ENCODE measurements at places on chromosomes 3 and 15.

- DNase-seq, result no peak
Observed at GRCh38 chr15:64311566-64311965, 44.4 kb downstream of the CSNK1G1 start.

GRCh38 chr3:159266779-159267178 lies 464.9 kb downstream of the MFSD1 start:
- no peak for DNase-seq

DNA sequence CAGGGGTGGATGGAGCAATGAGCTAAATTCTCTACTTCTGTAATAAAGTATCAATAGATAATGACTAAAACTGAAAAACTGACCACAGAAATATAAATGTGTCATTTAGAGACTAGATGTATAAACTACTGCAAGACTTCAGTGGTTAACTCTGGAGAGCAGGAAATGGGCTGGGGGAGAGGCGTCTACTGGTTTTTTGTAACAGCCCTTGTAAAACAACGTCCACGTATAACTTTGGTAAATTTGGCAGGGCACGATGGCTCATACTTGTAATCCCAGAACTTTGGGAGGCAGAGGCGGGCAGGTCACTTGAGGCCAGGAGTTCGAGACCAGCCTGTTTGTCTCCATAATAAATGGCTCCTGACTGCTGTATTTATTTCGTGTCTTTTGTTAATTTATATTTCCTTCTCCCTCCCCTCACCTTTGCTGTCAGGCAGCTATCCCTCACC lies 12.5 kb downstream of the RAB27A start:
- DNase-seq, result no peak

DNA sequence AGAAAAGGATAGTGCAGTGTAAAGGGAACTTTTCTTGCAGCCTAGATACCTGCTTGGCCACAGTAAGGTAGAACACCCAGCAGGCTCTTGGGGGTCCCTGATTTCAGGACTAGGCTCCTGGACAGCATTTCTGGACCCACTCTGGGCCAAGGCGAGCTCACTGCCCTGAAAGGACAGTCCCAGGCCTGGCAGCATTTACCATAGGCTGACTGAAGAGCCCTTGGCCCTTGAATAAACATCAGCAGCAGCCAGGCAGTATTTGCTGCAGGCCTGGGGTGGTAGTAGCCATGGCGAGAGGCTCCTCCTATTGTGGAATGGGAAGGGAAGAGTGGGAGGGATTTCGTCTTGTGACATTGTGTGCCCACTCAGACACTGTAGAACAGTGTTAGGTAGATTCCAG lies 529.2 kb downstream of the TUSC7 start:
- DNase-seq, result no peak

DNA sequence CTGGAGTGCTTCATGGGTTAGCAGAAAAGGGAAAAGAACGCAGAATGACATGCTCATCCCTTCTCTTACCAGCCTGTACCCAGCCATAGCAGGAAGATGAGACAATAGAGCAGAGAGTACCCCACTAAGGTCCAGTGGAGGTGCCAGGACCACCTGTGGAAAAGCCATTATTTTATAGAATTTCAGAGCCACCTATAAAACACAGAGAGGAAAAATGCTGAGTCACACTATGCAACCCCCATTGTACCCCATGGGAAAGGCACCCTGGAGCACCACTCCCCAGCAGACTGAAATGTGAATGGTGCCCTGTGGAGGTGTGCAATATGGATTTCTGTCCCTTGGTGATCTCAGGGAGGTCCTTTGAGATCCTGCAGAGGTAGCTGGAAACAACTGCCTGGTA lies 97.2 kb downstream of the HES1 start:
- DNase-seq, result no peak

DNA sequence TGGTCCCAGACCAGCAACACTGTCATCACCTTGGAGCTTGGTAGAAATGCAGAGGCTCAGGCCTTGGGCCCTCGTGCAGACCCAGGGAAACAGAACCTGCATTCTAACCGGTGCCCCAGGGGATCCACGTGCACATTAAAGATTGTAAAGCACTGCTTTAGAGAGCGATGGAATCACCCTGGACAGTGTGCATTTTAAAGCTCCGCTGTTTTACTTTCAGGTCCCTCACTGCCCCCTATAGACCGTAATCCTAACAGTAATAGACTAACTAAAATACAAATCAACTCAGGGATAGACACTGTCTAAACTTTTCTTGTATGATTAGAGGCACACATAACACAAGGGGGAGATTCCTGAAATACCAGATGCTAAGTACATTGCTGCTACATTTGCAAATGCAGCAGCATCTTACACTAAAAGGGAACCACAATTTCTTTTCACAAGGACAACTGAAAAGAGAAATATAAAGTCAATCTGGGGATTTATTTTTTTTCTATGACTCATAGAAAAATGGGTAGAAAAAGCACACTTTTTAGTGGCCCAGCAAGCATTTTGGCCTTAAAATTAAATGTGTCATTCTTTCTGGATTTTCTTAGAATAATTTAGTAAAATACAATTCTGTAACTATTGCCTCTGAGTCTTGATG lies 10.5 kb upstream of the SH3GL3 start:
- DNase-seq, result no peak

DNA sequence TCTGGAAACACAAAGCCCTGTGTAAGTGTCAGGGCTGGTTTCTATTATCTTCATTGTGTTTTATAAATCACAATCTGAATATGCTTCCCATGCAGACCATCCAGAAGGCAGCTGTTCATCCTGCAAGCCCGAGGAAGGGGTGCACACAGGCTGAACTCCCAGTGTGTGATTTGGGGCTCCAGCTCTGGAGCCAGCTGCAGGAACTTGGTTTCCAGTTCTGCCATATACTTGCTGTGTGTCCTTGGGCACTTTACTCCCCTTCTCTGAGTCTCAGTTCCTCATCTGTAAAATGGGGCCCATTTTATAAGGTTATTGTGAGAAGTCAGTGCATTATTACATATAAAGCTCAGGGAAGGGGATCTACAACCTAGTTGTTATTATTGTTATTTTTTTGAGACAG lies 22.6 kb downstream of the CYP8B1 start:
- DNase-seq, result no peak

- no peak for DNase-seq
Observed at GRCh38 chr15:35724626-35725025, 178.7 kb upstream of the DPH6 start.

DNA sequence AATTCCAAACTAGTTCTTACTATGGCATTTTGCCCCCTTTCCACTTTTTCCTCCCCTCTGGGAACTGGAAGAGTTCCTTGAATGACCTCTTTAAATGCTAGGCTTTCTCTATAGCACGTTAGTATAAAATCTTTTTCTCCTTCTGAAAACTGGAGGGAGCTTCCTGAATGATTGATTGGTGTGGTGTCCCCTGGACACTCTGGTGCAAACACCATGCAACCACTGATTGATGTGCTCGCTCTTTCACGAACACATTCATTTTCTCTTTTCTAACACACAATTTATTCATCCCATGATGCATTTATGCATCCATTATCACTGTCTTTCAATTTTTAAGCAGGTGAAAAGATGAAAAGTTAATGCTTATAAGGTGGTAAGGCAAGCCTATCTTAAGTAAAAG lies 159.1 kb upstream of the NANOGP8 start:
- DNase-seq, result no peak

- DNase-seq, result no peak
Observed at GRCh38 chr3:135779590-135780235, 185.8 kb upstream of the PPP2R3A start.

DNA sequence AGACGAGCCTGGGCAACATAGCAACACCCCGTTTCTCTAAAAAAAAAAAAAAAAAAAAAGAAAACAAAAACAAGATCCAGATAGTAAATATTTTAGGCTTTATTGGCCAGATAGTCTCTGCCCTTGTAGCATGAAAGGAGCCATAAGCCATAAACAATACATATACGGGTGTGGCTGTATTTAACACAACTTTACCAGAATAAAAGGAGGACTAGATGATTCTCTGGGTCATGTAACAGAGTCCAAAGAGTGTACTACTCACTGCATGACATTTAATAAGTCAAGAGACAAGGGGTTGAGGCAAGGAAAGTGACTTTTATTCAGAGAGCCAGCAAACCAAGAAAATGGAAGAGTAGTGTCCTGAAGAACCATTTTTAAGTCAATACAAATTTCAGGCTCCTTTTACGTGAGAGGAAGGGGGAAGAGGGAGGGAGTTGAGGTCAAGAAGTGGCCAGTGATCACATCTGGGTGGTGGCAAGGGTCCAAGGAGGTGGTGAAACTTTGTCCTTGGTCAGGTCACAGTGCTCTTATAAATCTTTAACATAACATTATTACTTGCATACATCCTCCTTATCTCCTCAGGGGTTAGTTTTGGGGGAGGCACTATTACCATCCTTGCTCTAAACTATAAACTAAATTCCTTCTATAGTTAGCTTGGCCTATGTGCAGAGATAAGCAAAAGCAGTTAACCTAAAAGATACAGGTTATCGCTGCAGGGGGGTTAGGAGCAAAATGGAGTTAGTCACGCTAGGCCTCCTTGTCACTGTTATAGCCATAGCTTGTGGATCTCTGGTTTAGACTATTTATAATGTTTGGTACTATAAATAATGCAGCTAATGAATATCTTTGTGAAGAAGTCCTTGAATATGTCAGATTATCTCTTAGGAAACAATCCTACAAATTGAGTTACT lies 46.1 kb downstream of the METTL6 start:
- DNase-seq, result no peak

- no peak for DNase-seq
Observed at GRCh38 chr15:96622714-96623113, 292.2 kb downstream of the NR2F2 start.

- no peak for DNase-seq
Observed at GRCh38 chr3:37924453-37924852, 62.8 kb downstream of the CTDSPL start.

DNA sequence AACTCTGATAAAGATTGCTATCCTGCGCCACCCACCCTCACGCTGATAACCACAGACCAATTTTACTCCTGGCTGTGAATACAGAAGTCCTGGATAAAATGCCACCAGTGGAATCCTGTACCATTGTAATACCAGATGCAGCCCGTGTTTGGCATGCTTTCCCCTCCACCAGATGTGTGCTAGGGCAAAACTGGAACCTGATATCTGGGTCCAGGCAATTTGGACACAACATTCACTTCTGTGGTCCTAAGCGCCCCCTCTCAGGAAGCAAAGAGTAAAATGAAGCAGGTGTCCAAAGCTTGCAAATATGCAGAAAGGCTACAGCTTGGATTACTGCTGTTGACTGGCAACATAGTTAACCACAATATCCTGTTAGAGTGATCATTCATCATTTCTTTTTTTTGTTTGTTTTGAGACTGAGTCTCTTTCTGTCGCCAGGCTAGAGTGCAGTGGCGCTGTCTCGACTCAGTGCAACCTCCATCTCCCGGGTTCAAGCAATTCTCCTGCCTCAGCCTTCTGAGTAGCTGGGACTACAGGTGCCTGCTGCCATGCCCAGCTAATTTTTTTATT lies 32.8 kb downstream of the LOXL1 start:
- DNase-seq, result no peak

DNA sequence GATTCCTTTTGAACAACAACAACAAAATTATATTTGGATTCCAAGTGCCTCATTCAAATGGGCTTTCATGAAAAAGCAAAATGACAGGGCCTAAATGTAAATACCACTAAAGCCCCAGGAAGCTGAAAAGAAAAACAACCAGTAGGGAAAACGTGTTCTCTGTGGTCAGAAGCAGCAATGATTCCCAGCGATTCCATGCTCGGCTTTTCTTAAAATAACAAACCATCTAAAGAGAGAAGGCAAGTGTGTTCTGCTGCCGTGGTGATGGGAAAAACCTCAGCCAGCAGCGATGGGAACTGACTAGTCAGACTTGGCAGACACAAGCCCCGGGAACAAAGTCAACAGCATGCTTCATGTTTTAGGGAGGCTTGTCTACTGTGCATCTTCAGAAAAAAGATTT lies 153.6 kb downstream of the TNIK start:
- no peak for DNase-seq

DNA sequence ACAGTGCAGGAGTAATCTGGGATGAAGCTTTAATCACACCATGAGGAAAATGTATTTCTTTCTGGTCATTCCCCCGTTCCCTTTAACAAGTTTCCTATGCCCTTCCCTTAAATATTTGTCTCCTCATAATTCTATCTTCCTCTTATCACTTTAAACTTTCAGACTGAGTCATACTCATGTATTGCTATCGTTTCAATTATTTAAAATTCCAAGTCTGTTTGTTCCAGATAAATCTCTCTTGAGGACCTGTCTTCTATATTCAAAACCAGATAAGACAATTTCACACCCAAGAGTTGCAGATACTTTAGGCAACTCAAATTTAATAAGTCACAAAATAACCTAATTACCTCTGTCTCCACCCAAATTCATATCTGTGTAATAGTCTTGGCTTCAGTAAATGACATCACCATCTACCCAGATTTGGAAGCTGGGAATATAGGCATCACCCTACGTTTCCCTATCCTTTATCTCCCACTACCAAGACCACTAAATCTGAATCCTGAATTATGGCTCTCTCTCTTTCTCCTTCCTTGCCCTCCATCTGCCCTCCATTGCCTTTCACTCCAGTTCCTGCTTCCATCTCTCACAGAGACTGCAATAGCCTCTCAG lies 220.1 kb downstream of the PYDC2 start:
- DNase-seq, result no peak

DNA sequence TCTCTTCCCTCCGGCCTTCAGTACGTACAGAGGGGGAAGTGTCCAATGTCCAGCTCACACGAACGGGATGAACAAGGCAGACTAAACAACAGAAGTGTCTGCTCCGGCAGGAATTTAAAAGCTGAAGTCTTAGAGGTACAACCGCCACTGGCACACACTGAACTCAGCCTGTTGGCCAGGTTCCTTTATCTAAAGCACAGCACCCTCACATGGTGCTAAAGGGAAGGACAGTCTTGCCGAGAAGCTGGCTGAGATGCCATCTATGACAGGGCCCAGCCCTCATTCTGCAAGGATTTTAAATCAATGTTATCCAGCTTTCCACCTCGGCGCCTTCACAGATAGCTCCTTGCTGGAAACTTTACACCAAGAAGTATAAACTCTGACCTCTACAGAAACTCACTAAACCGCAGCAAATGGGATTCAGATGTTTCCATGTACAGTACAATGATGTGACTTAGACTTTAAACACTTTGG lies 2.8 kb downstream of the ADAMTS17 start:
- no peak for DNase-seq

- DNase-seq, result no peak
Observed at GRCh38 chr3:40504636-40505430, 1.0 kb upstream of the ZNF620 start.

DNA sequence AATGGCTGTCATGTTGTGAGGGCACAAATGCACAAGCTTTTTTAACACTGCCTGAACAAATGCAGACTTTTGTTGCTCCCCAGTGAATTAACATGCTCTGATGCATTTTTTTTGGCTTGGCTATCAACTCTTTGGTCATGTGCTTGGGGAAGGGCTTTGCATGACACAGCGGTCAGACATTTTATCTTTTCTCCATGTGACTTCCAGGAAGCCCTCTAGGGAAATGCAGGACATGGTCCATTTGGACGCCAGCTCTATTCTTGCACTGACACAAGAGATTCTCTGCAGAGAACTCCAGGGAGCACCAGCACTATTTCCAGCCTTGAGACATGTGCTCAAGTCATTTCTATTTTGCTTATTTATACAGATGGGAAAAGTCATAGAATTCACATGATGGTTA lies 46.2 kb downstream of the NEK11 start:
- no peak for DNase-seq

Data from stimulated activated CD4-positive, alpha-beta T cell treated with anti-CD3 and anti-CD28 coated beads, TNF-alpha, amount 100 ng/mL, for 4 hours (primary cell).